HT-29 (cell line): ENCODE measurements at places on chromosomes 13 and 19.

DNA sequence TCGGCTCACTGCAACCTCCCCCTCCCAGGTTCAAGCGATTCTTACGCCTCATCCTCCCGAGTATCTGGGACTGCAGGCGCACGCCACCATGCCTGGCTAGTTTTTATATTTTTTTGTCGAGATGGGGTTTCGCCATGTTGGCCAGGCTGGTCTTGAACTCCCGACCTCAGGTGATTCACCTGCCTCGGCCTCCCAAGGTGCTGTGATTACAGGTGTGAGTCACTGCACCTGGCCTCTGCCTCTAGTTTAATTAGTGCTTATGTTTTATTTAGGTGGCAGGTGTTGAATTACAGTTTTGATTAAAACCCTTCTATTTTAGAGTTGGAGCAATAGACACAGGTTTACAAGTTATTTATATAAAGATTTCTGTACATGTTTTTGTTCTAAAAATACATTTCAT lies 42.8 kb downstream of the ATP11A start:
- DNase-seq: no peak

DNA sequence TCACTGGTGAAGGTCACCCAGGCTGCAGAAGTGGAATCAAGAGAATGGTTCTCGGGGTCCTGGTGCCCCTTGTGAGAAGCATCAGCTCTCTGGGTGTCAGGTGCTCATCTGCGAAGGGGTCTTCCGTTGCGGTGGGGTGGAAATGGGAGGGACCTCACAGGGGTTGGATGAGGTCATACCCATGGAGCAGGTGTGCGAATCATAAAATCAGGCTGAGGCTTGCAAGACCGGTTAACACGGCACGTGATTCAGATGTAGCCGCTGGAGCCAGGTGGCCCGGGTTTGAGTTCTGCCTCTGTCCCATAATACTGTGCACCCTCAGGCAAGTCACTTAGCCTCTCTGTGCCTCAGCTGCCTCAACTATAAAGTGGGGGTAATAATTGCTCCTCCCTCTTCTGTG lies 3.9 kb upstream of the KLK15 start:
- no peak for DNase-seq

DNA sequence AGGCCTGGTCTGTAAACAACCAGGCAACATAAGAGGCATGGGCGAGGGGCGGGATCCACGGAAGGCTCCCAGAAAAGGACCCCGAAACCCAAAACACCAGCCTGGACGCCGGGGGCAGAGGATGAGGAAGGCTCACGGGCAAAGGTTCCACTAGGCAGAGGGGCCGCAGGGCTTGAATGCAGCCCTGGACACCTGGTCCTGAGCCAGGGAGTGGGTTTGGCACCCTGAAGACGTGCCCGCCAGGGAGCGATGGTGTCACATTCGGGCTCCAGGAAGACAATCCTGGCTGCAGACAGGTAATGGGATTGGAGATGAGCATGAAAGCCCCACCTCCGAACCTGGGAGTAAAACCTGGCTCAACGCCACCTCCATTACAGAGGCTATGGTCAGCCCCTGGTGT lies 31.8 kb downstream of the ZNF787 start:
- no peak for DNase-seq

GRCh38 chr13:101570410-101570809 lies 117.9 kb downstream of the ITGBL1 start:
- DNase-seq: no peak

DNA sequence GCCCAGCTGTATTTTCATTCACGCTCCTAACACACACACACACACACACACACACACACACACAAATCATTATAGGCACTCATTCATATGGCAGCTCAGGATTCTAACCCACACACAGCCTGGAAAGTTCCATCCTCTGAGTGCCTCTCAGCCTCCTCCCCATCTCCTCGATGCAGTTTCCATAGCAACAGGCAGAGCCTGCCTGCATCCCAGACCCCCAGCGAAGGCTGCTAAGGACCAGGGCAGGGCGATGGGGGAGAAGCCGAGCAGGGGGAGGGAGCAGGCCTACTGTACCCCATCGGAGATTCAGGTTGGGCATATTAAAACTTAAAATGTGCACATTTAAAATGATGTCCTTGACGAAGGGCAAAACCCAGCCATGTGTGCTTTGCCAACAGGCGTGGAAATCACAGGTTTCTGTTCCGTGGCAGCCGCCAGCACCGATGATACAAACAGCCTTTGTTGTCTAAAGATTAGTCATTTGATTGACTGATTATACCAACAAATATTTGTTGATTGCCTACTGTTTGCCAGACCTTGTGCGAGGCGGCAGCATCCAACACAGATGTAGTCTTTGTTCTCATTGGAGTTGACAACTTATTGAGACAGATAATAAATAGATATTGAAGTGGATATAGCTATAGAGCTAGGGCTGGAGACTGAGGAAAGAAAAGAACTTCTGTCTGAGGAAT lies 43.8 kb upstream of the USP29 start:
- DNase-seq: no peak

GRCh38 chr19:9940778-9941177 lies 4.5 kb upstream of the OLFM2 start:
- DNase-seq: peak; percentile 16

- DNase-seq: peak; percentile 26
These were observed 103.7 kb upstream of the EDNRB start for GRCh38 chr13:78022164-78022877.

DNA sequence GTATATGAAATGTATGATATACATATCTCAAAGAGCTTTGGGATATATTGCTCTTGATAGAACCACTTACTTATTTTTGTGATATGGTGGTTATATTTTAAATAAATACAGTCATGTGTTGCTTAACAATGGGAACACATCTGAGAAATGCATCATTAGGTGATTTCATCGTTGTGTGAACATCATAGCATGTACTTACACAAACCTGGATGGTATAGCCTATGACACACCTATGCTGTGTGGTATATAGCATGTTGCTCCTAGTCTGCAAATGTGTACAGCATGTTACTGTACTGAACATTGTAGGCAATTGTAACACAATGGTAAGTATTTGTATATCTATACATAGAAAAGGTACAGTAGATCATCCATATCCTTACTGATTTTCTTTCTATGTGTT lies 7.7 kb downstream of the RB1 start:
- no peak for DNase-seq

GRCh38 chr13:20403826-20404225 lies 121.8 kb downstream of the CRYL1 start:
- no peak for DNase-seq

GRCh38 chr19:35141837-35142605 lies 1.0 kb upstream of the FXYD7 start:
- DNase-seq: no peak

- peak; percentile 94 for DNase-seq
These were observed 7.0 kb upstream of the WBP4 start for GRCh38 chr13:41054212-41054877.

- DNase-seq: peak; percentile 55
These were observed 538.4 kb upstream of the PCDH20 start for GRCh38 chr13:61954092-61954491.

- DNase-seq: peak; percentile 21
These were observed 788 bp upstream of the RTBDN start for GRCh38 chr19:12834976-12835757.

- no peak for DNase-seq
These were observed 13.5 kb upstream of the BSG start for GRCh38 chr19:558770-559439.

- DNase-seq: peak; percentile 70
These were observed 656 bp downstream of the PCCA start for GRCh38 chr13:100089465-100090032.

DNA sequence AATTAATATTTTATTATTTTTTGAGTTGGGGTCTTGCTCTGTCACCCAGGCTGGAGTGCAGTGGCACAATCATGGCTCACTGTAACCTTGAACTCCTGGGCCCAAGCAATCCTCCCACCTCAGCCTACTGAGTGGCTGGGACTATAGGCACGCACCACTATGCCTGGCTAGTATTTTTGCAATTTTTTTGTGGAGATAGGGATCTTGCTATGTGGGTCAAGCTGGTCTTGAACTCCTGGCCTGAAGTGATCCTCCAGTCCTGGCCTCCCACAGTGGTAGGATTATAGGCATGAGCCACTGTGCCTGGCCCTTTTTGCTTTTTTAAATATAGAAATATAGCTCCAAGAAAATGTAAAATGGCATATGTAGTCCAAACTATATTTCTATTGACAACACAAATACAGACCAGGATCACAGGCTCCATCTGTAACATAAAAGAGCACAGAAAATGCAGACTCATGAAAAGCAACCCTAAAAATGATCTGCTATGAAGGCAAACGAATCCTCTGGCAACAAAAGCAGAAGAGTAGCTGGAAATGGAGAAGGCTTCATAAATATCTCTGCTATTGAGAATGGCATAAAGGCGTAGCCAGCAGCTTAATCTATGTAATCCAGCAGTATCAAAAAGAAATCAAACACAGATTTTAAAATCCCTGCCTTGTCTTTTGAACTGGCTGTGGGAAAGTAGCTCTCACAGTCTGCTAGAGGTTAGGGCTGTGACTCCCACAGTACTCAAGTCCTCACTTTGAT lies 200.6 kb downstream of the LHFPL6 start:
- no peak for DNase-seq
